Jurkat, Clone E6-1 (cell line): ENCODE measurements at places on chromosomes 6 and 20.
A peak's percentile ranks its signal among the peaks of the same experiment; 100 is the strongest.

DNA sequence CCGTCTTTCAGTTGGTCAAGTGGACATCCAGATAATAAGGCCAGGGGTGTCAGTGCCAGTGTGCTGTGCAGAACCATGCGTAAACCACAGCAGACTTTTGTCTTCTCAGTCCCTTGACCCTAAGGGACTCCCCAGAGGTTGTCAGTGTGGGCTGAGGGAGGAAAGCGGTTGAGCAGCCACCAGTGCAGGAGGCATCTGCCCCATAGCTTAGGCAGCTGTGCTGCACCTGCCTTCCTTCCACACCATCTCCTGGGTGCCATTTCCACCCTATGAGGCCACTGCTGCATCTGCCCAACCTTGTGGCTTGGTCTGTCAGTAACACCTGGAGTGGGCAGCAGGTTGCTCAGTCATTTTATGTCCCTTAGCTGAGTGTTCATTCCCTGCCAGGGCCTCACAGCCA, 26.0 kb downstream of the PRPF6 start:
- no peak for DNase-seq

DNA sequence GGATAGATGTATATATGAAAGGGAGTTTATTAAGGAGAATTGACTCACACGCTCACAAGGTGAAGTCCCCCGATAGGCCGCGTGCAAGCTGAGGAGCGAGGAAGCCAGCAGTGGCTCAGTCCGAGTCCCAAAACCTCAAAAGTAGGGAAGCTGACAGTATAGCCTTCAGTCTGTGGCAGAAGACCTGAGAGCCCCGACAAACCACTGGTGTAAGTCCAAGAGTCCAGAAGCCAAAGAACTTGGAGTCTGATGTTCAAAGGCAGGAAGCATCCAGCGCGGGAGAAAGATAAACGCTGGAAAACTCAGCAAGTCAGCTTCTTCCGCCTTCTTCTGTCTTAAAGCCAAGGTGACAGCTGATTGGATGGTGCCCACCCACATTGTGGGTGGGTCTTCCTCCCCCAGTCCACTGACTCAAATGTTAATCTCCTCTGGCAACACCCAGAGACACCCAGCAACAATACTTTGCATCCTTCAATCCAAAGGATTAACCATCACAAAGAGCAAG, 102.6 kb upstream of the GJE1 start:
- no peak for DNase-seq

DNA sequence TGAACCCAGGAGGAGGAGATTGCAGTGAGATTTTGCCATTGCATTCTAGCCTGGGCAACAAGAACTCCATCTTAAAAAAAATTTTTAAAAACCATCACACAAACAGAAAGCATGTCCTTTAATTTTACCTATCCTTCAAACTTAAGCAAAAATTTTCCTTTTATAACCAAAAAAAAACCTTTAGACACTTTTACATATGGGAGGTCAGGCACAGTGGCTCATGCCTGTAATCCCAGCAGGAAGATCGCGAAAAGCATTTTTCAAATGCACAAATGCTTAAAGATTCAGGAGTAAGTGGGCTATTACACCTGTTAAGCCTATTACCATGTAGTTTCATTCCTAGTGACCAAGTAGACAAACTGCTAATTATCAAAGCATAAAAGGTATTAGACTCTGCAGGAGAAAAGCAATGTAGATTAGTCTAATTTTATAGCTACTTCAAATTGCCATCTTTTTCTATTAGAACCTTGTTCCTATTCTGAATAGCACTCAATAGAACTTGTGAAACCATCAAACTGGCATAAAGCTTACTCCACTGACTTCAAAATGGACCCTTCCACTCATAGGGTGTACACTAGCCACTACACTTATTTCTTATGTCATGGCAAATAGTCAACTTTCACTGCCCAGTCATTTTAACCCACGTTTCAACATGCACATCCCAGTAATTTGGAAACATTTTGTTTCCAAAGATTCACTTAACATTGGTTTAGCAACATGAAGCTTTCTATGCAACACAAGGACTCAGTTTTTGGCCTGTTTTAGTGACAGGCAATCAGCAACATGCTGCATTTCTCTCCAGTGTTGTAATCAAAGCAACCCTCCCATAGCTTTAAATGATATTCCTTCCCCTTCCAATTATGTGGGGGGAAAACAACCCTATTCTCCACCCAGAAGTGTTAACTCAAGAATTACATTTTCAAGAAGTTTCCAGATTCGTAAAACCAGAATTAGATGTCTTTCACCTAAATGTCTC, 4.0 kb downstream of the EEF1A1 start:
- DNase-seq: no peak

DNA sequence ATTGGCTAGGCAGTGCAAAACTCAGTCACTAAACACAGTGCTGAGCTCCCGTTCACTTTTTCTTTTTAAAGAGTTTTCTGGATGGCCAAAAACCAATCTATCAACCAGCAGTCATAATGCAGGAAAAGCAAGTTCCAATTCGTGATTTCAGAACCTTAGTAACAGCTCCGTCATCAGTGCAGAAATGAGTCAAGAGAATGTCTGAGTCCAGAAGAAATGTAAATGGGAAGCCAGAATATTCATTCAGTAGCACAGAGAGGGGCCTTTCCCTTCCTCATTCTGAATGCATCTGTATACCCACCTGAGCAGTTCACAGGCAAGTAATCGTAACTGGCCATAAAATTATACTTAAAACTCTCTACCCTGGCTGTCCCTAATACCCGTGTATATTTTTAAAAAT, 20.4 kb downstream of the HUS1B start:
- no peak for DNase-seq

DNA sequence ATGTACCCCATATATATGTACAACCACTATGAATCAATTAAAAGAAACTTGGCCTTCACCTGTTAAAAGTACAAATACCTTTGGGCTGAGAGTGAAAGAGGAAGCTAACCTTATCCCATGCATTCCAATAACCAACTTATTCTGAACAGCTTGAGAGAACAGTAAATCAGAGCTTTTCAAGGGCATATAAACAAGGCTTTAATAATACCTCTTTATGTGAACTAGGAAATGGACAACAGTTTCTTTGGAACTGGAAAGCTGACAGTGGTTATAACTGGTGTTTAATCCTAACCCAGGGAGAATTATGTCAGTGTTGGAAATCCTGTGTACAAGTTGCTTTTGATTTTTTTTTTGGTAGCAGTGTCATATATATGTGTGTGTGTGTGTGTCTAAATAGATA, 170.5 kb downstream of the TFAP2B start:
- no peak for DNase-seq

DNA sequence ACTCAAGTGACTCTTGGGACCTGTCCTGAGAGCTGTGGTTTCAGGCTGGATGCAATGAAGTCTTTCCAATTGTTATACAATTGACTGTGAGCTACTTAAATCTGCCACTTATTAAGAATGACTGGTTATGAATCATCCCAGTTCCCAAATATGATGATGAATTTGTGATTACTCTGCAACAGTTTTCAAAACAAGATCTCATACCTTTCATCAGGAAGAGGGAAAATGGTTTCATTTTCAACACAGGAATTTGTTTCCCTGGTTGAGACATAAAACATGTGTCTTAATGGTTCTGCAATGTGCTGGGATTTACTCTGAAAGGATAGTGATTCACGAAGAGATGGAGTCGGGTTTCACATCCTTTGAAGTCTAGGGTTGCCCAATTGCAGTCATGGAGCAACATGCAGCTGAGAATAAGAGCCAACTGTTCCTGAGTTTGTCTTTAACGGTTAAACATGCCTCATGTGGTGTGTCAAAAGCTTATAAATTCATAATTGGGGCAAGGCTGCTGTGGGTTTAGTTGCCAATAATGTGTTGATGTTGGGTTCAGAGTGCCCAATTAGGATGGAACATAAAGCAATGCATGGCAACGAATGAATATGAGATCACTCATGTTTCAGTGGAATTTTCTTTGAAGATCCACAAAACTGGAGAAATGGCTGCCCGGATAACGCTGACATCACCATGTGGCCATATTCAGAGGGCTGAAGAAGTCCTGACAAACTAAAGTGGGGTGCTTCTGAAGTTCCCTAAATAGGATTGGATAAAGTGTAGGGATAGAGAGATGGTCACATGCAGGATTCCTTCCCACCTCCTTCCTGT, 41.0 kb downstream of the CYP24A1 start:
- no peak for DNase-seq

GRCh38 chr6:131642987-131643611, 6.0 kb downstream of the ENPP3 start:
- no peak for DNase-seq

GRCh38 chr20:5109276-5109675, 10.5 kb downstream of the PCNA start:
- no peak for DNase-seq

DNA sequence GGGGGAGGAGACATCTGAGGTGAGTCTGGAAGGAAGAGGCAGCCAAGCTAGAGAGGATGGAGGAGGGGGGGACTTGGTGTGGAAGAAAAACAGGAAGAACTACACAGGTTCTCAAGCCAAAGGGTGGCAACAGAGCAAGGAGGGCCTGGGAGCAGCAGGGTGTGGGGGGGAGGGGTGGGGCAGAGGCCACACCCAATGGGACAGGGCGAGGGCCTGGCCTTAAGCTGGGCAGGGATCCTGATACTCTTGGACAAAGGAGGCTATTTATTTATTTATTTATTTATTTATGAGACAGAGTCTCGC, 359.0 kb downstream of the ZFAND3 start:
- DNase-seq: no peak

DNA sequence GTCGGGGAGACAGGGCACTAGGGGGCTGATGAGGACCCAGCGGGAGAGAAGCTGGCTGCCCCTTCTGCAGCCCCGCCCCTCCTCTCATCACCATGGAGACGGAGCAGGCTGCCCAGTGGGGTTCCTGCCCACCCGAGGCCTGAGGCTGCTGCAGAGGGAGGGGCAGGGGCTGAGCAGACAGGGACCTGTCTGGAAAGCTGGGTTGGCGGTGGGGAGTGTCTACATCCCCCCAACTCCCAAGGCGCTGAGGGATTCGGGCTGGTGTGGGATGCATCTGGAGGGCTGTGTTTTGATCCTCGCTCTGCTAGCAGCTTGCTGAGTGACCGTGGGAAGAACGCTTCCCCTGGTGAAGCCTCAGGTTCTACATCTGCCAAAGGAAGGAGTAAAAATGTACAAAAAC, 1.2 kb upstream of the BPI start:
- no peak for DNase-seq

- peak; percentile 76 for DNase-seq
Measured at GRCh38 chr6:6676910-6677441, 88.5 kb downstream of the LY86 start.

DNA sequence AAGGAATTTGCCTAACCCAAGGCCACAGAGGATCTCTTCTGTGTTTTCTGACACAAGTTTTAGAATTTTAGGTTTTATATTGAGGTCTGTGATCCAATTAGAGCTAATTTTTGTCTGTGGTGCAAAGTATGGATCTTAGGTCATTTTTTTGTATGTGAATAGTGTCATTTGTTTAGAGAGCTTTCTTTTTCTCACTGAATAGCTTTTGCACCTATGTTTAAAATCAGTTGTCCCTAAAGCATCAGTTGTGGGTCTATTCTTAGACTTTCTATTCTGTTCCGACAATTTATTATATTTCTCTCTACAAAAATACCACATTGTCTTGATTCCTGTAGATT, 341 bp upstream of the MCM9 start:
- DNase-seq: no peak

- no peak for DNase-seq
Measured at GRCh38 chr6:131208787-131209186, 73.5 kb downstream of the AKAP7 start.

DNA sequence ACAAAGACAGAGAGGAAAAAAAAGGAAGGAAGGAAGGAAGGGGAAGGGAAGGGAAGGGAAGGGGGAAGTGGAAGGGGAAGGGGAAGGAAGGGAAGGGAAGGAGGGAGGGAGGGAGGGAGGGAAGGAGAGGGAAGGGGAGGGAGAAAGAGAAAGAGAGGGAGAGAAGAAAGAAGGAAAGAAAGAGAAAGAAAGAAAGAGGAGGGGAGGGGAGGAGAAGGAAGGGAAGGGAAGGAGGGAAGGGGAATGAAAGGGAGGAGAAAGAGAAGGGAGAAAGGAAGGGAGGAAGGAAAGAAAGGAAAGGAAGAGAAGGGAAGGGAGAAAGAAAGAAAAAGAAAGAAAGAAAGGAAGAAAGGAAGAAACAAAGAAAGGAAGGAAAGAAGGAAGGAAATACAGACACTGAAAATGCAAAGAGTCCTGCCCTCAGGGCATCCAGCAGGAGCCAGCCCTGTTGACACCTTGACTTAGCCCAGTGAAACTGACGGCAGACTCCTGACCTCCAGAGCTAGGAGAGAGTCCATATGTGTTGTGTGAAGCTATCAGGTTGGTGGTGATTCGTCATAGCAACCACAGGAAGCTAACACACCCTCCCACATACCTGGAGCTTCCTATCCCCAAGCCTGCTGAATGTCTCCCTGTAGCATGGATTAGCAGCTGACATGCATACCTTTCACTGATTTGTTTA, 58.7 kb upstream of the SULF2 start:
- DNase-seq: no peak
